ENCODE measurements at places on chromosomes 1 and 21. TPM values are rescaled to one million over a fixed set of nuclear protein-coding genes. Genes with fewer than 3 reads are reported as not detected.

GRCh38 chr21:28458446-28458845 is 534.2 kb downstream of the LTN1 start:
- DNase-seq = no peak

GRCh38 chr1:115949156-115949555 is 27.2 kb upstream of the SLC22A15 start:
- no peak for DNase-seq

ARTN gene
- polyA plus RNA-seq = 0.34 TPM

COL9A2 gene
- 1.8 TPM for polyA plus RNA-seq

PROK1 gene
- 2.6 TPM for polyA plus RNA-seq

NES gene
- polyA plus RNA-seq = 257 TPM

PEAR1 gene
- polyA plus RNA-seq = 6.9 TPM

DNA sequence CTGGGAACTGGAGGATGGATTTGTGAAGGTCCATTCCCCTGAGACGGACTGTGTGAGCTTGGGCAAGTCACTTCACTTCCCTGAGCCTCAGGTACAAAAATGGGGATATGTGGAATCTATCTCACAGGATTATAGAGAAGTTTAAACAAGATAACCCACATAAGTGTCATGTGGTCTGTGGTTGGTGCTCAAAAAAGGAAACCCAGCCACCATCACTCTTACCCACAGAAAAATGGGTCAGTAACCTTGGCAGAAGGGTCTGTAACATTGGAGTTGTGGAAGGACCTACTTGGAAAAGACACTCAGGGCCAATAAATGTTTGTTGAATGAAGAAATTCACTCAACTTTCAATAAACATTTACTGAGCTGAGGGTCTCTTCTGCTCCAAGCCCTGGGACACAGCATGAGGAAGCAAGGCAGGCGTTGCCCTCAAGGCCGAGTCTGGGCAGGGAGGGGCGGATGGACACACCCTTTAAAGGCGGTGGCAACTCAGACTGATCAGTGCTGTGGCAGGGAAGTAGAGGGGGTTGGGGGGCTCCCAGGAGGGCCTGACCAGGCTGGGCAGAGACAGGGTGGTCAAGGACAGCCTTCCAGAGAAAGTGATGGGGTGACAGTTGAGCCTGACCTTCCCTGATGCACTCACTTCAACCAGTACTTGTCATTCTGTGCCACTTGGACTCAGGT is 66.7 kb upstream of the ACOT11 start:
- peak; percentile 67 for DNase-seq

GRCh38 chr1:180215856-180216625 is 14.0 kb upstream of the LHX4 start:
- no peak for DNase-seq

- no peak for DNase-seq
Measured at GRCh38 chr1:74470936-74471335, 41.5 kb downstream of the LRRC53 start.

HES5 gene
- polyA plus RNA-seq = 0.52 TPM

- DNase-seq = no peak
Measured at GRCh38 chr1:114315631-114316030, 162.0 kb upstream of the SYT6 start.

FGR gene
- 3.5 TPM for polyA plus RNA-seq

GLIS1 gene
- polyA plus RNA-seq = 0.14 TPM

DNA sequence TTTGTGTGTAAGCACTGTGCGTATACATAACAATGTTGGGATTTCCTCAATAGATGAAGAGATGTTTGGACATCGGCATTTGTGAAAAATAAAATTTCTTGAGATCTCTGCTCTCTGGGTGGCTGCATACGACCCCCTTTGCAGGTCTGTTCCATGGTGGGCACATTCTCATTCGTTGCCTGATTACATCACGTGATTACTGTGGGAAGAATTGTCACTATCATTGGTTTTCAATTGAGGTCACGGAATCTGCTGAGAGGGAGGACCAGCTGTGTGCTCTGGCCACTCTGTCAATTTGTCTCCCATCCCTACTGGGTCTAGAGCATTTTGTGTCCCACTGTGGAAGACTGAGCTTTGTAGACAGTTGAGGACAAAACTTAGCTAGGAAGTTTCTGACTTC is 81.8 kb downstream of the DISC1 start:
- no peak for DNase-seq

- no peak for DNase-seq
Measured at GRCh38 chr1:62810420-62811274, 26.7 kb downstream of the ATG4C start.

DNA sequence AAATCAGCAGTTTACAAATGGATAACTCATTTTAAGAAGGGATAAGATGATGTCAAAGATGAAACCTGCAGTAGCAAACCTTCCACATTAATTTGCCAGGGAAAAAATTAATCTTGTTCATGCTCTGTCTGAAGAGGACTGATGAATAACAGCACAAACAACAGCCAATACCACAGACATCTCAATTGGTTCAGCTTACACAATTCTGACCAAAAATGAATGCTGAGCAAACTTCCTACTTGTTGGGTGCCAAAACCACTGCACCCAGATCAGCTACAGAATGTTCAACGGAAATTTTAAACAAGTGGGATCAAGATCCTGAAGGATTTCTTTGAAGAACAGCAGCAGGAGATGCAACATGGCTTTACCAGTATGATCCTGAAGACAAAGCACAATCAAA is 98.3 kb downstream of the COQ8A start:
- no peak for DNase-seq

DNA sequence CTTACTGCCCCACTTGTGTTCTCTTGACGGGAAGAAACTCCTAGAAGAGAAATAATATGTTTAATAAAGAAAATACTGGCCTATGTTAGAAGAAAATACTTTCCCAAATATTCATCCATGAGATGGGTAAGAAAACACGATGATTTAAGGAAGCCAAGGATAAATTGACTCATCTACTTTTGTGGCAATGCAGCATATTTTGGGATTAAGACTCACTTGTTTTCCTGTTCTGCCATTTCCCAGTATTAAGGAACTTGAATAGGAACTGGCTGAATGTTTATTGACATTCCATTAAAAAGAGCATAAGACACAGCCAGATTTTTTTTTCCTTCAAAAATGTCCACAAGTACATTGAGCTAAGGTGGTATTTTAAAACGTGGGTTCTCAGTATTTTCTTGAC is 10.9 kb upstream of the ADAMTS5 start:
- DNase-seq = no peak

GRCh38 chr1:204272505-204272904 is 58.7 kb upstream of the GOLT1A start:
- no peak for DNase-seq

DNA sequence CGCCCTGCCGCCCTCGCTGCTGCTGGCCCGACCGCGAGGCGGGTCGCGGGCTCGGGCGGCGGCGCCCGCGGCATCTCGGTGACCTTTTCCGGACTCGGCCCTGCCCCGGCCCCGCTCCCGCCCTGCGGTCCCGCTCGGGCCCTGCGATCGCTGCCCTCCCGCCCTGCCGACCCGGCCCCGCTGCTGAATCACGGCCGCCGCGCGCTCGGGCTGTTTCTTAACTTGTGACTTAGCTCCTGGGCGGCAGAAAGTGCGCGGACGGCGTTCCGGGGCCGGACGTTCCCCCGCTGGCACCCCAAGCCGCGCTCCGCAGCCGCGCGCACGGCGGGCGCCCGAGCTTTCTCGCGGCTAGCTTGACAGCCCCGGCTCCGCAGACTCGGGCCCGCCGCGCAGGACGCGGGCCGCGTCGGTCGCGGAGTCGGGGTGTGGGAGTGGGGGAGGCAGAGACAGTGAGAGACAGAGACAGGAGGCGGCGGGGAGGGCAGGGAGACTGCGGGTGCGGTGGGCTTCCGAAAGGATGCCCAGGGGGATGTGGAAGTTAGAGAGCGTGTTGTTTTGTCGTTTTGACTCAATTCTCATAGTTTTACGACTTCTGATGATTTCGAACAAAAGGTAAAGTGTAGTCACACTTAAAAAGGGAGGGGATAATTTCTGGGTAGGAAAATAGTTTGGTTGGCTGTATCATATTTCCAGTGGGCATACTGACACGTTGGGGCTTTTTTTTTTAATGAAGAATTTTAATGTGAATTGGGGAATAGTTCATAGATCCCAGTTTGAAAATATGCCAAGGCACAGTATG is 49.8 kb downstream of the PRDM2 start:
- DNase-seq = peak; percentile 67

MYCL gene
- polyA plus RNA-seq = 0.23 TPM

DNA sequence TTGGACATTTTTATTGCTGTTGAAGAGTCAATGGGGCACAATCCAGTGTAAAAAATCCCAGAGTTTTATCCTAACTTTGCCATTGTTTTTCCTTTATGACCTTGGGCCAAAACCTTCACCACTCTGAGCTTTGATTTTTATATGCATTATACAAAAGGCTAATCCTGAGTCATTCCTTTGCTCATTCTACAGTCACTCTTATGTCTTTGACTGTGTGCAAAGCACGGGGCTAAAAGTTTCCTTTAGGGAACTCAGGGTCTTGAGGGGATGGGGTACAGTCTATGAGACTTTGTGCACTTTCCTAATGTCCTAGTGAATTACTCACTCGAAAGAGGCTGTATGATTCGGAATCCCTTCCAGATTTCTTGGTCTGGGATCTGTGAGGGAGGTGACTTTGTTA is 543.2 kb upstream of the CAMK1G start:
- DNase-seq = no peak

- no peak for DNase-seq
Measured at GRCh38 chr1:56152635-56153034, 426.7 kb downstream of the PLPP3 start.

DNA sequence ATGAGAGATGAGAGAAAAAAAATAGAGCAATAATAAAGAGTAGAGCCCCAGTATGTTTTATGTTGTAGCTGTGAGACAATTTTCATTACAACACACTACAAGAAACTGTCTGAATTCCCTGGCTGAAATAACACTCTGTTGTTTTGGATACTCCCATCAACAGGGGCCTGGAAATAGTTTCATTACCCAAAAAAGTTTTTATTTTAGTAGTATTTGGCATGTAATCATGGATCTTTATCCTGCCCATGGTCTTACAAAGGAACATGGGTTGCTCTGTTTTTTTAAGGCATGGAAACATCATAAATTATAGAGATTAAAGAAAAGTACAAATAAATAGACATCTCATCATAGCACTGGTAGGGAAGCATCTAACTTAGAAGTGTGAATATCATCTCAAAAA is 56.3 kb downstream of the GNG12 start:
- no peak for DNase-seq

SPATA21 gene
- polyA plus RNA-seq = 0.23 TPM

GRCh38 chr1:8374812-8375211 is 56.9 kb downstream of the SLC45A1 start:
- DNase-seq = peak; percentile 55

DNA sequence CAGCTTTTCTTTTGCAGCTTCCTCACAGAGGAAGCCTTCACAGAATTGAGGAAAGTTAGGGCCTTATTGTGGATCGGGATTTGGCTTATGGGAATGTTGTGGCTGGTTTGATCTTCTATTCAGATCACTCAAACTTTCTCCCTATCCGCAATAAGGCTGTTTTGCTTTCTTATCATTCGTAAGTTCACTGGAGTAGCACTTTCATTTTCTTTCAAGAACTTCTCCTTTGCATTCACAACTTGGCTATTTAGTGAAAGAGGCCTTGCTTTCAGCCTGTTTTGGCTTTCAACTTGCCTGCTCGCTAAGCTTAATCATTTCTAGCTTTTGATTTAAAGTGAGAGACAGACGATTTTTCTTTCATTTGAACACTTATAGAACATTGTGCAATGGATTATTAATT is 181.9 kb upstream of the B3GALT2 start:
- no peak for DNase-seq

DNA sequence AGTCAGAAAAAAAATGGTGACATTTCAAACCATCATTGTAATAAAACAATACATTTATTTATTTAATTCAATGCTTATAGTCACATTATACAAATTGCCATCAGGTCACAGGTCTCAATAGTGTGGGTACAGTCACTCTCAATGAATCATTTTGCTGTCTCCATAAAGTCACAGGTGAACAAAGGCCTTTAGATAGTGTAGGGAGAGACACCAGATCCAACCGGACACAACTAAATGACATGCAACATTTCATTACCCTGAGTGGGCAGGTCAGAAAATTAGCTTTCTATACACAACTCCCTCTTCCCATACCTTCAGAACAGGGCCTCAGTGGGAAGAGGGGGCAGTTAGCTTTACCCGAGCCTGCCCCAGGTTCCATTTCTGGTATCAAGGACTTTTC is 63.2 kb downstream of the STYXL2 start:
- DNase-seq = no peak

GRCh38 chr1:109917051-109917767 is 6.6 kb downstream of the CSF1 start:
- DNase-seq = no peak

GRCh38 chr1:163265547-163265946 is 56.2 kb upstream of the NUF2 start:
- DNase-seq = no peak

LAMC2 gene
- polyA plus RNA-seq = 0.70 TPM

Data from right cardiac atrium (tissue), 5 donors.